Naive B cell (primary cell): ENCODE measurements at places on chromosomes 11 and 22. TPM values are rescaled to one million over a fixed set of nuclear protein-coding genes. Genes with fewer than 3 reads are reported as not detected.

Gene CASTOR1
- 14.1 TPM for polyA plus RNA-seq

DNA sequence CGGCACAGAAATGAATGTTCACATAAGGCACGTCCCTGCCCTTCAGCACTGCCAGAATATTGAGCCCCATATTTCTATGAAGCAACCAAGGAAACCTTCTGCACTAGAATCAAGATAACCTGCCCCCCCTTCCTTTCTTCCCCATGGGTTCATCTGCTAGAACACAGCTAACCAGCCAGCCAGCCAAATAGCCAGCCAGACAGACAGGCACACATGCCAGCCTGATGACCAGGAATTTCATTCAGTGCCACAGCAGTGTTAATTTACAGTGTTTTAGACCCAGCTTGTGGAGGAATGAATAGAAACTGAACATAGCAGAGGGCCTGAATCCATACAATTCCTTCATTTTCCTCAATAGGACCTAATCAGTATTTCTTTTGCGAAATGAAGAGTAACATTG is 57.0 kb downstream of the TENM4 start:
- DNase-seq = no peak

DNA sequence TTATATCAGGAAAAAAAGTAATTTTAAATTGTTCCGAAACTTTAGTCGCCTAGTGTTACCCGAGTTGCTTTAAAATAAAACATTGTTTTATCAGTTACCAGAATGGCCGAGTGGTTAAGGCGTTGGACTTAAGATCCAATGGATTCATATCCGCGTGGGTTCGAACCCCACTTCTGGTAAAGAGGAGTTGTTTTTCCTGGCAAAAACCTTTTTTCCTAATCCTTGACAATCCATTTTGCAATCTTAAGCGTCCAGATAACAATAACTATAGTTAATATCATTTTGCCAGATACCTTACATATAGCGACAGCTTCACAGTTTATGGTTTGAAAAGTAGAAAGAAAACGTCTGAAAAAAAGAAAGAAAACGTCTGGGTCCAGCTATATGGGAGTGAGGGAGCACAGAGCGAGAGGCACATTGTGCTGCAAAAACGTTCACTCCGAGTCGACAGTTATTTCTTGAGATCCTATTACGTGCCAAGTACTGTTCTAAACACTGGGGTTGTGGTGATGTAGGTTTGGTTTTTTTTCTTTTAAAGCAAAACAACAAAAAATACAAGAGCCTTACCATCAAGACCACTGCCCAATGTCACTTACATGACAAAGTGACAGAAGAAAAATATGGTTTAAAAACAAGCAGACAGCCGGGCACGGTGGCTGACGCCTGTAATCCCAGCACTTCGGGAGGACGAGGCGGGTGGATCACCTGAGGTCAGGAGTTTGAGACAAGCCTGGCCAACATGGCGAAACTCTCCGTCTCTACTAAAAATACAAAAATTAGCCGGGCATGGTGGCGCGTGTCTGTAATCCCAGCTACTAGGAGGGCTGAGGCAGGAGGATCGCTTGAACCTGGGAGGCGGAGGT is 40.6 kb downstream of the OR4D9 start:
- DNase-seq = no peak

- no peak for DNase-seq
These were observed 8.2 kb upstream of the SEC14L3 start for GRCh38 chr22:30479981-30480380.

GRCh38 chr22:33404723-33405122 is 346.5 kb upstream of the SYN3 start:
- no peak for DNase-seq

- no peak for DNase-seq
These were observed 29.8 kb downstream of the AHNAK start for GRCh38 chr11:62516736-62517371.

- DNase-seq = no peak
These were observed 62.5 kb downstream of the DGCR2 start for GRCh38 chr22:19059481-19060278.

Gene BDNF
- polyA plus RNA-seq = not detected

GRCh38 chr11:31340903-31341572 is 28.5 kb downstream of the DCDC1 start:
- no peak for DNase-seq

GRCh38 chr11:3831378-3832239 is 9.2 kb downstream of the RHOG start:
- no peak for DNase-seq

DNA sequence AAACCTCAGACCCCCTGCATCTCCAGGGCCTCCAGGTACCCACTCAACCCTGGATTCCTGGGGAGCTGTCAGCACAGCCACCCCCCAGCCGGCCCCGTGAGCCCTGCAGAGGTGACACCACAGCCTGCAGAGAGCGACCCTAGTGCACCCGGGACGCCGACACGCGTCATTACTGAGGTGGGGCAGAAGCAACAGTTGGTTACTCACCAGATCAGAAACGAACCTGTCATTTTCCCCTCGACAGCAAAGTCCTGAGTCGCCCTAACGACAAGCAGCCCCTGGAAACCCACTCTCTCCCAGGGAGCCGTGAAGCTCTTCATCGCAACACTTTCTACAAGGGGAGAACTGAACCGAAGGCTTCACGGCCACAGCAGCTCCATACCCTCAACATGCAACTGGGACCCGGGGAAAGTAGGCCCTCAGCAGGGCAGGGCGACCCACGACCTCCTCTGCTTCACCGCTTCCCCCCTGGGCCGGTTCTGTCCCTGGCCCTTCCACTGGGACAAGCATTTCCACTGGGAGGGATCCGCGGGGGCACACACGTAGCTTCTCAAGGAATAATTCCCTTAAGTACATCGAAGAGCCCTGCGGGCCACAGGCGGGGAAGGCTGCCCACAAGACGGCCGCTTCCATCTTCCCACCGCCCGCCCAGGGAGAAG is 1.6 kb downstream of the BRD1 start:
- no peak for DNase-seq

GRCh38 chr11:63405114-63405513 is 35.5 kb downstream of the SLC22A9 start:
- no peak for DNase-seq

- peak; percentile 52 for DNase-seq
These were observed 571 bp downstream of the FAR1 start for GRCh38 chr11:13668957-13669521.
